ENCODE measurements at places on chromosomes 7 and 10.

- peak; percentile 46 for DNase-seq
Measured at GRCh38 chr7:95772298-95772770, at the start of gene DYNC1I1. Gene DYNC1I1, plus strand, starts transcription at chr7:95772554. Its CDS starts 32,176 bp downstream, at chr7:95804730.

DNA sequence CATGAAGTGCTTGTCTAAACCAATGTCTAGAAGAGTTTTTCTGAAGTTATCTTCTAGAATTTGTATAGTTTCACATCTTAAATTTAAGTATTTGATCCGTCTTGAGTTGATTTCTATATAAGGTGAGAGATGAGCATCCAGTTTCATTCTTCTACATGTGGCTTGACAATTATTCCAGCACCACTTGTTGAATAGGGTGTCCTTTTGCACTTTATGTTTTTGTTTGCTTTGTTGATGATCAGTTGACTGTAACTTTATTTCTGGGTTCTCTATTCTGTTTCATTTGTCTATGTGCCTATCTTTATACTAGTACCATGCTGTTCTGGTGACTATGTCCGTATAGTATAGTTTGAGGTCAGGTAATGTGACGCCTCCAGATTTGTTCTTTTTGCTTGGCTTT is 426.6 kb upstream of the CHRM2 start:
- DNase-seq: no peak

- DNase-seq: no peak
Measured at GRCh38 chr7:73436031-73436929, 2.7 kb downstream of the FZD9 start.

DNA sequence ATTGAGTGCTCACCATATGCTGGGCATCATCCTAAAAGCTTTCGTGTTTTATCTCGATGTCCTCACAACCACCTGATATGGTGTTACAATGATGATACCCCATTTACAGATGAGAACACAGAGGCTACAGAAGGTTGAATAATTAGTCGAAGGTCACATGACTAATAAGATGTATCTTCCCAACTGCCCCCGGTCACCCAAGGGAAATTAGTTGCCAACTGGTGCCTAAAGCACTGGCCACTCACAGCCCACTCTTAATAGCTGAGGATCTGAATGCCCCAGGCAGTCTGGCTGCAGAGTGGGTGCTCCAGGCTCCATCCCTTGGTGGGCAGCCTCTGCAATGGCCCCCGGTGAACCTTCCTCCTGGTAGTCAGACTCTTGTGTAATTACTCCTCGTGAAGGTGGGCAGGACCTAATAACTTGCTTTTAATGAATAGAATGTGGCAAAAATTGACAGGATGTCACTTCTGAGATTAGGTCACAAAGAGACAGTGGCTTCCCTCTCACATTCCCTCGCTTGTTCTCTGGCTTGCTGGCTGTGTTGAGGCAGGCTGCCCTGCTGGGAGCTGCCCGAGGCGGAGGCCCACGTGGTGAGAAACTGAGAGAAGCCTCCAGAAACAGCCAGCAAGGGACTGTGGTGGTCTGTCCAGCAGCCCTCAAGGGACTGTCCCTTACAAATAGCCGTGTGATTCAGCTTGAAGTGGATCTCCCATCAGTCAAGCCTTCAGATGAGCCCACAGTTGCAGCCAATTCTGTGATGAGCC is 109.4 kb downstream of the ARHGAP22 start:
- no peak for DNase-seq

DNA sequence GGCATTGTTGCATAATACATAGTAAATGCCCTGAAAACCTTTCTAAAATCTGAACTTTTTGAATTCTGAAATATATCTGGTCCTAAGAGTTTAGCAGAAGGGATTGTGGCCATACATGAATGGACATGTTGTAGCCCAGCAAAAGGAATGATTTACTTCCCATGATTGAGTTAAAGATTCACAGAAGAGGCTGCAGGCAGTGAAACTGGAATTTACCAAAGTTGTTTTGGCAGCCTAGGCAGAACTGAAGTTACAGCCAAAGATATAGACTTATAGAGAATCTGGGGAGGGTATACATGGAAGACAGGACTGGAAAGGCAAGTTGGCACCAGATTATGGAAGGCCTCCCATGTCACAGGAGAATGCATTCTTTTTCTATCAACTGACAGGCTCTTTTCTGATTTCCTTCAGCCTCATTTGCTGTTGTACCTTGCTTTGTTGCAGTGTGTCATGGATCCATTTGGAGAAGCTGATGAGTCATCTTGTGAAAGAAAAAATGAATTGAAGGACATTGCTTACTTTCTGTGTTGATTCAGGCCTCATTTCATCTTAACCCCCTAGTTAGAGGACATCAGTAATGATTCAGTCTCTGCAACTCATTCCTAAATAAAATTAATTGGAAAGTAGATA is 356.2 kb upstream of the LRGUK start:
- peak; percentile 22 for DNase-seq
